GM12878 (cell line): ENCODE measurements at places on chromosomes 4 and X. TPM values are rescaled to one million over a fixed set of nuclear protein-coding genes. Genes with fewer than 3 reads are reported as not detected.

DNA sequence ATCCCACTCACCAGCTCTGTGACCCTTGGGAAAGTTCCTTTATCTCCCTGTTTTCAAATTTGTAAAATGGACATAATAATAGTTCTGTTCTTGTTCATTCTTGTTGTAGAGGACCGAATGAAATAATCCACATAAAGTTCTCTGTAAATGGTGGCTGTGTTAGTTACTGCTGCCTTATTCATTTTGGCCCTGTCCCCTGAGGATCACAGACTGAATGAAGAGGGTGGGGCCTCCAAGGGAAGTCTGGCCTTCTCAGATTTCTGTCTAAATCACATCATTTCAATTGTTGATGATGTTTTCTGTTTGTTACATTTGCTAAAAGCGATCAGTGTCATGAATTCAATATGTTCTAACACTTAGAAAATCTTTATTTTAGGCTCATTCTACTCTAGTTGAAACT, 117.9 kb downstream of the PPEF1 start:
- no peak for DNase-seq

GRCh38 chrX:77434962-77435361, 12.2 kb upstream of the FGF16 start:
- no peak for DNase-seq

DNA sequence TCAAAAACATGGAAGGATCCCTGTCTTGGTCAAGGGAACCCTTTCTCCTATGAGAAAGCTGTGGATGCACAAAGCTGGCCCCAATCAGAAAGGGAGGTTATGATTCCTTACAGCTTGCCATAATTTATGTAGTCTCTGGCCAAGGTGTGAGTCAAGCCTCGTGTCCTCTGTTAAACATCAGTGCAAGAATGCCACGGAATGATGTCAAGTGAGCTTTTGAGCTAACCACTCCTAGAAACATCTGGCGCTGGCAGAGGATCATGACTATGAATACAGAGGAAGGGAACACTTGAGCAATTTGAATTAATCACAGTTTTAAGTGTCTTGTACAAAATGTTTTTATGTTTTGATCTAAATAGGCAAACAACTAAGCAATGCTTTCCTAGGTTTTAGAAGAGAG, 51.5 kb upstream of the RAP2C start:
- no peak for DNase-seq

- no peak for DNase-seq
Observed at GRCh38 chr4:169800541-169800940, 42.8 kb upstream of the HPF1 start.

GRCh38 chr4:98293104-98293887, 32.1 kb downstream of the RAP1GDS1 start:
- DNase-seq: no peak

DNA sequence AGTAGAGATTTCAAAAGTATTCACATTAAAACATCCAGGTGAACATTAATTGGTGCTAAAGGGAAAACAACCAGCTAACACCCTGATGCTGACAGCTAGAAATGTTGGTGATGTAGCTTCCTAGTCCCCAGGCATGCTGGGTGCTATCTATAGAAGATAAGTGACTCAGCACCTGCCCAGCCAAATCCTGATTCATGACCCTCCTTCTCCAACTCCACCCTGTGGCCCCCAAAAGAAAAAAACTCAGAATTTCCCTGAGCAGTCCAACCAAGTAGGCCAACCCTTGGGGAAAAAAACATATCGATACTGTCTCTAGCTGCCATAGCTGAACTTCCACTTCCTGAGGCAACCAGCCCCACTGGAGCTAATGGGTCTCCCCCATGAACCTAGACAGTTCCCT, 197.6 kb upstream of the KLF3 start:
- DNase-seq: no peak

Gene KANTR
- total RNA-seq: 5.3 and 6.0 TPM in 2 replicates

Gene ADGRG2
- 0.03 TPM in 1 of 2 replicates, not detected in the other for total RNA-seq

Gene KLHL4
- total RNA-seq: not detected in 2 replicates
